ENCODE measurements at places on chromosomes 7 and 10. TPM values are rescaled to one million over a fixed set of nuclear protein-coding genes. Genes with fewer than 3 reads are reported as not detected.

The TRIM73 gene
- total RNA-seq: 0.41 TPM

The GRM3 gene
- not detected for total RNA-seq

The STEAP1 gene
- total RNA-seq: 1.4 TPM

The VWDE gene
- not detected for total RNA-seq

The SHTN1 gene
- total RNA-seq: 3.7 TPM

The CD36 gene
- 1,230 TPM for total RNA-seq

The TRIM50 gene
- total RNA-seq: 0.32 TPM

The SNX10 gene
- total RNA-seq: 1.9 TPM

The INHBA gene
- total RNA-seq: 0.89 TPM

The CCDC172 gene
- not detected for total RNA-seq

The SMC3 gene
- 23.3 TPM for total RNA-seq

- DNase-seq: no peak
Measured at GRCh38 chr7:150417239-150417638, 33.2 kb upstream of the GIMAP8 start.

GRCh38 chr10:63265222-63265617 lies 132.1 kb downstream of the NRBF2 start:
- DNase-seq: no peak

DNA sequence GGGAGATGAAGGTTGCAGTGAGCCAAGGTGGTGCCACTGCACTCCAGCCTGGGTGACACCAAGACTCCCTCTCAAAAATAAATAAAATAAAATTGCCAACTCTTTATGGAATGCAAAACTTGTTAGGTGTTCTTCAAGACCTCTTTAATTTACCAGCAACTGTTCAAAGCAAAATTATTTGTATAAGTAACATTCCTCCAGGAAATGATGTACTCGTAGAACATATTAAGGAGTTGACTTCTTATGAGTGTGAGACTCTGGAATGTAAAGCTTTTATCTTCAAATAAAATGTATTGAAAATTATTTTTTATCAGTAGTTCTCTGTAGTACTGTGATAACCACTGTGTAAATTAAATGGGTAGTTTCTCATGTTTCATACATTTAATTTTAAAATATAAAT lies 94.4 kb downstream of the CYP51A1 start:
- DNase-seq: no peak

DNA sequence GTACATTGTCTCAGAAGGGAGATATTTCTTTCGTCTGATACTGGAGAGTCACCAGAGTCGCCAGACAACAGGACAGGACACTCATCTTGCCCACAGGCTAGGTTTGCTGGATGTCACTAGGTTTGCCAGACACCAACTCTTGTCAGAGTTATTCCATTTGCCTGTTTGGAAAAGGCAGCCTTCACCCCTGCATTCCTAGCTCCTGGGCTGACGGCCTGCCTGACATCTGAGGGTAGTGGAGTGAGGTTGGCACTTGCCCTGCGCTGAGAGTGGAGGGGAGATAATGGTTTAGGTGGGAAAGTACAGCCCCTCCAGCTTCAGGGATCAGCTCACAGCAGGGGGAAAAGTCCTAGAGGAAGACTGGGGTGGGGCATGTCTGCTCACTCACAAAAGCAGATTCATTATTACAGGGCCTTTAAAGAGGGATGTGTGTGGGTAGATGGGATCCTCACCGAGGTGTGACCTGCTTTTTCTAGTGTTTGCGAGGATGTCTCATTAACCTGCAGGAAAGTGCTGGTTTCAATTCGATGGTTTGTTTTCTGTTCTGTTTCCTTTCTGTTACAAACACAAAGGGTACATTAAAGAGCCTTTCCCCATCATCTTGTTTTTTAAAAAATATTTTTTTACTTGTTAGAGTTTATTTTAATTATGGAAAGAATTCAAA lies 79.3 kb upstream of the TNS3 start:
- no peak for DNase-seq

DNA sequence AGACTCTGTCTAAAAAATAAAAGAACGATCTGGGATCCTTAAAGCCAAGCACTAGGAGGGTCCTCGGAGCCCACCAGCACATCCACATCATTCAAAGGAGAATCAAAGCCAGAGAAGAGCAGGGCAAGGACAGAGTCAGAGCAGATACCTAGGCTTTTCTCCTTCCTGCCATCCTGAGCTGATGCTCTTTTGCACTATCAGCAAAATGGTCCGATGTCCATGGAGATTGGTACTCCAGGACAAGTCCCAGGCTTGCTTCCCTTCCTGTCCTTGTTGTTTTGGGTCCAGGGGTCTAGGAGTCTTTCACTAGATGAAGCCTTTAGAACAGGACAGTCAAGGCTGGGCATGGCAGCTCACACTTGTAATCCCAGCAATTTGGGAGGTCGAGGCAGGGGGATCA lies 58.0 kb upstream of the ELN start:
- DNase-seq: no peak

GRCh38 chr10:86512137-86512536 lies 9.5 kb downstream of the WAPL start:
- DNase-seq: no peak

DNA sequence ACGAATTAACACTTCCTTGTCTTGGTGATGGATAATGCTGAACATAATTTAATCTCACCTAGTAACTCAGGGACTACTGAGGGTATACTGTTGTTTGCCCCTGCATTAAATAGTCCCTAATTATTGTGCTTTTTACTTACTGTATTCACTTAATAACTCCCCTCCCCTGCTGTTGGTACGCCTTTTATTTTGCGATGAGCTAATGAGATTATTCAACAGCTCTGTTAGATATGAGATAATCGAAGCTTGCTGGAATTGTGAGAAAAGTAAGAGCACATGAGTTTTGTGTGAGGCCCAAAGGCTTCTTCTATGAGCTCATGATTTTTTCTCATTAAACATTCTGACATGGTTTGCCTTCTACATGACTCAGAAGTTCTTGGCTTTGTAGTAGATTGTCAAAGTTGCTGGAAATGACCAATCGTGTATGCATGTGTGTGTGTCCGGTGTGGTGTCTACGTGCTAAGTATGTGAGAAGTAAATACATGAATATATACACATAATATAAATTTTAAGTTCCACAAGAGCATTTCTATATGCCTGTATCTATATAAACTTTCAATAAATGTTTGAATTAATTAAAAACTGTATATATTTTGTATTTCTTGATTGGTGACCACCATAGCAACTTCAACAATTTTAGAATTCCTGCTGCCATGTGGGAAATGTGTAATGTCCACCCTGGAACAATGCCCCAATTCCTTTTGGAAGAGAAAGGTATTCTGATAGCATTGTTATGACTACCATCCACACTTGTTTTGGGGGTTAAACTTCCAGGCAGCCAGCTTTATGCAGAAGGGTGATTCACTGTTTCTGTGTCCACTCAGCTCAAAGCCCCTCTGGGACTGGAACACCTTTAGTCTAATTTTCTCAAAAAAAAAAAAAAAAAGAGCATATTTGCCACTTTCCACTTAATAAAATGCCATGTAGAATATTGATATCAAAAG lies 106.2 kb downstream of the SAMD9 start:
- no peak for DNase-seq

DNA sequence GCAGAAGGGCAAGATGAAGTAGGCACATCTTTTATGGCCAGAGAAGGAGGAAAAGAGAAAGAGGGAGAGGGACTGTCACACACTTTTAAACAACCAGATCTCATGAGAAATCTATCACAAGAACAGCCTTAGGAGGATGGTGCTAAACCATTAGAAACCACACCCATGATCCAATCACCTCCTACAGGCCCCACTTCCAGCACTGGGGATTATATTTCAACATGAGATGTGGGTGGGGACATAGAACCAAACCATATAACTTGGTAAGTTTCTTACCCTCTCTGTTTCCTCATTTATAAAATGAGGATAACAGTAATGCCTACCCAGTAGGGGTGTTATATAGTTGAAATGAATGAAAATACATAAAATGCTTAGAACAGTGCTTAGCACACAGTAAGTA lies 66.0 kb downstream of the CHCHD3 start:
- no peak for DNase-seq

- DNase-seq: no peak
Measured at GRCh38 chr10:84665883-84666463, 337.6 kb downstream of the CCSER2 start.

GRCh38 chr10:71314028-71314693 lies 4.9 kb upstream of the SLC29A3 start:
- DNase-seq: no peak

DNA sequence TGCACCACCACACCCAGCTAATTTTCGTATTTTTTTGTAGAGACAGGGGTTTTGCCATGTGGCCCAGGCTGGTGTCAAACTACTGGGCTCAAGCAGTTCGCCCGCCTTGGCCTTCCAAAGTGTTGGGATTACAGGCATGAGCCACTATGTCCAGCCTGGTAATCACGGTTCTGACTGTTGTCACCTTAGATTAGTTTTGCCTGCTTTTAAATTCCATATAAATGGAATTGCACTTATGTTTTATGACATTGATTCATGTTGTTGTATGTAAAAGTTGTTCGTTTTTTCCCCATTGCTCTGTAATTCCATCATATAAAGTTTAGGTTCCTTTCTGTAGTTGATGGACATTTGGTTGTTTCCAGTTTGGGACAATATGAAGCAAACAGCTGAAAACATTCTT lies 106.0 kb downstream of the CAMK1D start:
- DNase-seq: no peak

DNA sequence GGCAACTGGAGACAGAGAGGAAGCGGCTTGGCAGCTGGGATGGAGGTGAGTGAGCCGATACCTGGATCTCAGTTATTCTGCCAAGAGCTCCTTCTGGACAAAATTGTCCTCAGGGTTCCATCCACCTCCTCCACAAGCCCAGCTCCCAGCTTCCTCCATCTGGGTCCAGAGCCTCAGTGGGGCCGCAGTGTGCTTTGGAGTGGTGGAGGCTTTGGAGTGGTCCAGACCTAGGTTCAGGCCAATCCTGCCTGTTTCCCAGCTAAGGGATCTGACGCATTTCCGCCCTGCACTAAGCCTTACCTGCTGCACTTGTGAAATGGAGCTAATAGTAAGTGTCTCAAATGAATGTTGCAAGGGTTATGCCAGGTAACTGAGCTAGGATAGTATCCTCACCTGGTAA lies 355.7 kb upstream of the SHH start:
- no peak for DNase-seq

DNA sequence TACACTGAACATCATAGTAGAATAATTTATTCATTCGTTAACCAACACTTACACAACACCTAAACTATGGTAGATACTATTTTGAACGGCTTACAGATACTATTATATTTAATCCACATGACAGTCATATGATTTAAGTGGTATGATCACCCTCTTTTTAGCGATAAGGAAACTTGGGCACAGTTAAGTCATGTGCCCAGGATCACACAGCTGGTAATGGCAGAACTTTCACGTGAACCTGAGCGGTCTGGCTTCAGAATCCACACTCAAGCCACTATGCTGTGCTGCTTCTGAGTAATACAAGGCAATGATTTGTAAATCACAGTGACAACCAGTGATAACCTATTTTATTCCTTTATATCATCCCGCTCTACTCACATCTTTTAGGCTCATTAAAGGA lies 99.1 kb downstream of the CELF2 start:
- no peak for DNase-seq

DNA sequence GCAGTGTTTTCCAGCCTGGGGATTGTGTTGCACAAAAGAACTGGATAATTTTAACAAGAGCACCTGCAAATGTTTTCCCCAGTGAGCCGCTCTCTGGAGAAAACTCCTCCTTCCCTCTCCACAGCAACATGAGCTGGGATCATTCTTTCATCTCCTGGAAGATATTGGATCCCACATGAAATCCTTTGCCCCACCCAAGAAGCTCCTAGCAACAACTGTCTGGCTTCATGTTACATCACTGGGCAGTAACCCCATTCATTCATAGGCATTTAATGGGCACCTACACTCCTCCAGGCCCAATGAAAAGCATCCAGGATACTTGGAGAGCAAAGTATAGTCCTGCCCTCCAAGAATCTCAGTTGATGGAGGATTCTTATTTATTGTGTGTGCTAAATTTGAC lies 27.2 kb downstream of the LSM5 start:
- no peak for DNase-seq

- no peak for DNase-seq
Measured at GRCh38 chr10:76176166-76176550, 744.7 kb downstream of the LRMDA start.

- DNase-seq: no peak
Measured at GRCh38 chr10:57921140-57921539, 346.6 kb downstream of the IPMK start.

DNA sequence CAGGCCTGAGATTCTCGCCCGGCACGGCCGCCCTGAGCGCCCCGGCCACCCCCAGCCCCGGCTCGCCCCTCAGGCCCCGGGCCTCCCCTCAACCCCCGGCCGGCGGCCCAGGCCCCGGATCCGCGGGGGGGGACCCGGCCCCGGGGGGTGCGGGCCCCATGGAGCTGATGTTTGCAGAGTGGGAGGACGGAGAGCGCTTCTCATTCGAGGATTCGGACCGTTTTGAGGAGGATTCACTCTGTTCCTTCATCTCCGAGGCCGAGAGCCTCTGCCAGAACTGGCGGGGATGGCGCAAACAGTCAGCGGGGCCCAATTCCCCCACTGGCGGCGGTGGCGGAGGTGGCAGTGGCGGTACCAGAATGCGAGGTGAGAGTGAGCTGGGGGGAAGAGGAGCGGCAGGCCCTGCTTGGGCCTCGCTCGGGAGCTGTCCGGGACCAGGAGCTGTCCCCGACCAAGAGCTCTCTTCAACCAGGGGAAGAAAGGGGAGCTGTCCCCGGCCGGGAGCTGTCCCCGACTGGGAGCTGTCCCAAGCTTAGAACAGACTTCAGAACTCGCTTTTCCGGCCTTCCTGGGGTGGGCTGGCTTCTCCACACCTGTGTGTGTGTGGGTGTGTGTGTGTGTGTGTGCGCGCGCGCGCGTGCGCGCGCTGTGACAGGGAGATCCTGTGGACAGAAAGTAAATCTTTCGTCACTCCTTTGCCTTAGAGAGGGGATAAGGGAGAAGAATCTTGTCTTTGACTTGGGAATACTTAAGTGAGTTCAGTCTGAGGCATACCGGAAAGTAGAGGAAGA lies 510 bp downstream of the ZSWIM8 start:
- DNase-seq: no peak

DNA sequence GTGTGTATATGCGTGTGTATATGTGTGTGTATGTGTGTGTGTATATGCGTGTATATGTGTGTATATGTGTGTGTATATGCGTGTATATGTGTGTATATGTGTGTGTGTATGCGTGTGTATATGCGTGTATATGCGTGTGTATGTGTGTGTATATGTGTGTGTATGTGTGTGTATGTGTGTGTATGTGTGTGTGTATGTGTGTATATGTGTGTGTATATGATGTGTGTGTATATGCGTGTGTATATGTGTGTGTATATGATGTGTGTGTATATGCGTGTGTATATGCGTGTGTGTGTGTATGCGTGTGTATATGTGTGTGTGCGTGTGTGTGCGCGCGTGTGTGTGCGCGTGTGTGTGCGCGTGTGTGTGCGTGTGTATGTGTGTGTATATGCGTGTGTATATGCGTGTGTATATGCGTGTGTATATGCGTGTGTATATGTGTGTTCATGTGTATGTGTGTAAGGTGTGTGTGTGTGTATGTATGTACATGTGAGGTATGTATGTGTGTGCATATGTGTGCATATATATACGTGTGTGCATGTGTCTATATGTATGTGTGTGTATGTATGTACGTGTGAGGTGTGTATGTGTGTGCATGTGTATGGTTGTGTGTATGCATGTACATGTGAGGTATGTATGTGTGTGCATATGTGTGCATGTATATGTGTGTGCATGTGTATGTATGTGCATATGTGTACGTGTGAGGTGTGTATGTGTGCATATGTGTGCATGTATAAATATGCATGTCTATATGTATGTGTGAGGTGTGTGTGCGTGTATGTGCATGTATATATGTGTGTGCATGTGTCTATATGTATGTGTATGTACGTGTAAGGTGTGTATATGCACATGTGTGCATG lies 6.0 kb downstream of the UCN3 start:
- DNase-seq: no peak

GRCh38 chr10:51313773-51314478 lies 239.6 kb downstream of the PRKG1 start:
- DNase-seq: no peak

Data from Right ventricle myocardium inferior (tissue), 1 donor.